ENCODE measurements at places on chromosomes 7 and 10.

DNA sequence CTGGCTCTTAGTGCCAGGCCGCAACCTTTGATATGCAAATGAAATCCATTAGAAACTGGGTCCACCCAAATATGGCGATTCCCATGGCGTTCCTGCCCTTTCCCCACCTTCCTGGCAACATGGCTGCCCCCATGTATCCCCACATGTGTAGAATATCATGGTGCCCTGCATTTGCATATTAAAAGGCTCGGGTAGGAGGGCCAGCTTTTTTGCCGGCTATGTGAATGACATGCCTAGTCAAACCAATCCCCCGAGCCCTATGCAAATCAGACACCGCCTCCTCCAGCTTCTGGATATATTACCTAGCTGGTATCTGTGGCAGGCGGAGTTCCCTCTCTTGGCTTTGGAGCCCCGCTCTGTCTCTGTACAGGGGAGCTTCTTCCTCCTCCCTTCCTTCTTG, 18.3 kb downstream of the MMS19 start:
- DNase-seq, result no peak

DNA sequence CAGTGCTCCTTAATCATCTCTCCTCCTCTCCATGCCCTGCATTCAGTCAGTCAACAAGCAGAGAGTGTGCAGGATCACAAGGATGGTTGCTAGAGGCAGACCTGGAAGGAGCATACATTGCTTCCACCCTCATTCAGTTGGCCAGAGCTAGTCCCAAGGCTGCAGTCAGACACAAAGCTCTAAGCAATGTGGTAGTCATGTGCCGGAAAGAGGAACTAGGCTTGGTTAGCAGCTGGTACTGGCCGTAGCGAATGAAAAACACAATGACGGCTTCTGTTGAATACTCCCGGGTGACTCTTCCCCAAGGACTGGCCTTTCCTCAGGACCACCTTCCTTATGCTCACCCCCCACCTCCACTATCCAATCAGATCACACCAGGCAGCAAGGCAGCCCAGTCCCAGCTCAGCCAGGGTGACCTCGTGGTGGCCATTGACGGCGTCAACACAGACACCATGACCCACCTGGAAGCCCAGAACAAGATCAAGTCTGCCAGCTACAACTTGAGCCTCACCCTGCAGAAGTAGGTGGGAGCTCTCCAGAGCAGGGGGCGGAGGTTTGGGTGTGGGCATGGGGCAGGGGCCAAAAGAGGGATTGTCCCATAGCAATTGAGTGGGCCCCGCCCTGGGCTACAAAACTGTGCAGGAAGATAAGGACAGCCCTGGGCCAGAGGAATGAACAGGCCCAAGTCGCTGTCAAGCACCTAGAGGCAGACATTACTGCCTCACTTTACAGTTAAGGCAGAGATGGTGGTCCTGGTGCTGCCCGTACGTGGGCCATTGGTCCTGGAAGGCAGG, 10.9 kb downstream of the LDB3 start:
- DNase-seq, result no peak

DNA sequence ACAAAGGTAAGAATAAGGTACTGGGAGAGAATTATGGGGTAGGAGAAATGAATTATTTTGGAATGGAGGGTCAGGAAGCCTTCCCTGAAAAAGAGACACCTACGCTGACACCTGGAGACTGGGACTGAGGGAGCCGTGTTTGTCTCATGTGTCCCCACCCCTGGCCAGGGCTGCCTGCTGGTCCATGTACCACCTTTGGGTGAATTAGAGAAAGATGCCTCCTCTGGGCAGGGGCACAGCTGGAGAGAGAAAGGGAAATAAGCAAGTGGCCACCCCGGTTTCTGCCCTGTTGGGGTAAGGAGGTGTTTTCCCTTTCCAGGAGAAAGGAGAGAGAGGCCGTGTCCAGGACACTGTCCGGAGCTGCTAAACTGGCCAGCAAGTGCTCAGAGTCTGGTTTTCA, 21.8 kb downstream of the UBTD1 start:
- DNase-seq, result no peak

DNA sequence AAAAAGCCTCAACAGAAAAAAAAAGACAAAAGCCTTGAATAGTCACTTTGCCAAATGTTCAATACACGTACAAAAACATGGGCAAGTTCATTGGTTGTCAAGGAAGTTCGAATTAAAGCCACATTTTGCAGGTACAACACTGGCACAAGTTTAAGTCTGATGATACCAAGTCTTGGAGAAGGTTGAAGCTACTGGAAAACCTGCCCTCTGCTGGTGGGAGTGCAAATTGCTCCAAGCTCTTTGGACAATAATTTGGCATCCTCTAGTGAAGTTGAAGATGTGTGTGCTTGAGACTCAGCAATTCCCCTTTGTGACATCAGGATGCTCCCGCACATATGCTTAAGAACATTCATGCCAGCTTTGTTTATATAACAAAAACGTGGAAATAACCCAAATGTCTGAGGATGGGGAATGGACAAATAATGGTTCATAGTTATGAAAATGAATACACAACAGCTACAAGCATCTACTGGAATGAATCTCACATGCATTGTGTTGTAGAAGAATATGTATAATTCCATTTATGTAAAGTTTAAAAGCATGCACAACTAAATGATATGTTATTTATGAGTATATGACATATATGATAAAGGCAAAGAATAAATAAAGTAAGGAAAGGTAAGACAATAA, 120.0 kb upstream of the PLPP4 start:
- no peak for DNase-seq

GRCh38 chr10:26438534-26439341, 597 bp downstream of the APBB1IP start:
- DNase-seq, result no peak

DNA sequence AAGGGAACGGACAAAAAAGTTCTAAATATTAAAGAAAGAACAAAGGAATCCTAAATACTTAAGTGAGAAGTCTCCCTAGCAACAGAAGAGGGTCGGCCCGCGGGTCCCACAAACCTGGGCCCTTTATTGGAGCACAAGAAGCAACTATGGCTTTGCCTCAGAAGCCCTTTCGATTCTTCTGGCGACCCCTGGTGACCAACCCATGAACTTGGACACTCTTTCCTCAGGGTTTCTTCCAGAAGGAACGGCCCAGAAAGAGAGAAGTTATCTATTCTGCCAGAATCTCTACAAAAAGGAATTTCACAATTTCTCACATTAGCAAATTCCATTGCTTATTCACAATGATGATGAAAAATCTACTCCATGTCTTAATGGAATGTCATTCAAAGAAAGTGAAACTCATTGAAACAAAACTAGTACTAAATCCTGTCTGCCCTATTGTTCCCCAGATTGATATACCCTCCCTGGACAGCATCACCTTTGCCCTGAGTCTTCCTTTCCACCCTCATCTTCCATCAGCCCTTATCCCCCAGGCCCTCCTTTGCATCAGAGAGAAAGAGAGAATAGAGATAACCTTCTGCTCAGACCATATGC, 43.7 kb downstream of the CPVL start:
- DNase-seq, result no peak

GRCh38 chr10:122172361-122173008, 98.6 kb upstream of the BTBD16 start:
- DNase-seq, result no peak

DNA sequence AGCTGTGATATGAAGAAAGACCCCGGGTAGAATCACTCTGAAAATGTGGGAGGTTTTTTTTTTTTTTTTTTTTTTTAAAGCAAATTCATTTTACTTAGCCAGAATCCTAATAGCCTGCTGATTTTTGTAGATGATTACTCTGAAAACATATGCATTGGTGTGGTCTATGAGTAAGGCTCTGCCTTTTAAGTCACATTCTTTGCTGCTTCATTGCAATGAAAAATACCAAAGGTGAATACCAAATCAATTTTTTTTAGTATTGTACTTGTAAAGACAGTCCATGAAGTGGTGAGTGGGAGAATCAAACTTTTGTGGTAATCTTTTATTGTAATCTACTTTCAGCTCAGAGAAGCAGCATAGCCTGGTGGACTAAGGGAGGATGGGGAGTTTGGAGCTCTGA, 130.3 kb downstream of the SDK1 start:
- DNase-seq, result no peak

GRCh38 chr10:114110174-114110972, 63.6 kb downstream of the CCDC186 start:
- no peak for DNase-seq

- no peak for DNase-seq
Measured at GRCh38 chr10:35335133-35336083, 901 bp upstream of the CCNY start.

- no peak for DNase-seq
Measured at GRCh38 chr7:11427686-11428273, 404.2 kb downstream of the THSD7A start.

- no peak for DNase-seq
Measured at GRCh38 chr10:87915989-87916388, 52.6 kb downstream of the PTEN start.

DNA sequence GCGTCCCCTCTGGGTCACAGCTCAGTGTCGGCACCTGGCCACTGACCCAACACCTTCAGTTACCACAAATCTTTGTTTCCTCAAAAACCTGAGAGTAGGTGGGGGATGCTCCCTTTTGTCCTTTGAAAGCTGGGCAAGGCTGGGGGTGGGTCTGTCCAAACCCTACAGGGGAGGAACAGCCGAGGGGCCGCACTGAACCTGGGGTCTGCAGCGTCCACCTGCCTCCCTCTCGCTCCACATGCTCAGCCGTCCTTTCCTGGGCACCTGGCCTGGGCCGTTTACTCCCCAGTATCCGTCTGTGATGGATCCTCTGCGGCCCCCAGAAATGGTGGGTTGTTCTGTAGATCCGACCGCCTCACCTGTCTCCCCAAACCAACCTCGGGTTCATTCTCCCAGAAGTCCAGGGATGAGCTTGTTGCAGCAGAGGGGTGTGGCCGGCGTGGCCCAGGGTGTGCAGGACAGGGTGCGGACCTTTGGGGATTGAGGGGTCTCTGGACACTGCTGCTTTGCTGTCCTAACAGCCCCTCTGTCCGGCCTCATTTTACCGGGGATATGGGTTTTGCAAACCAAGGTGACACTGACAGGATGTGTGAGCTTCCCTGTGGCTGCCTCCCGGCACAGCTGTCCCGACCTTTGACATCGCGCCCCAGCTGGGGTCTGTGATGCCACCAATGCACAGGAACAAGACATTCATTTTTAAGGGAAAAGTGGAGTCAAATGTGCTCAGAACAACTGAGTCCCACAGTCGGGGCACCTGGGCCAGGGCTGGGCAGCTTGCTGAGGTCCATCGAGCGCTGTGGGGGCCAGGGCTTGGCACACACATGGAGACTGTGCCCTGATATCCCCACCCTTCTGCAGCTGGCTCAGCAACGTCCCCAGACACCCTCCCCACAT, 115.9 kb downstream of the VIPR2 start:
- DNase-seq, result no peak

DNA sequence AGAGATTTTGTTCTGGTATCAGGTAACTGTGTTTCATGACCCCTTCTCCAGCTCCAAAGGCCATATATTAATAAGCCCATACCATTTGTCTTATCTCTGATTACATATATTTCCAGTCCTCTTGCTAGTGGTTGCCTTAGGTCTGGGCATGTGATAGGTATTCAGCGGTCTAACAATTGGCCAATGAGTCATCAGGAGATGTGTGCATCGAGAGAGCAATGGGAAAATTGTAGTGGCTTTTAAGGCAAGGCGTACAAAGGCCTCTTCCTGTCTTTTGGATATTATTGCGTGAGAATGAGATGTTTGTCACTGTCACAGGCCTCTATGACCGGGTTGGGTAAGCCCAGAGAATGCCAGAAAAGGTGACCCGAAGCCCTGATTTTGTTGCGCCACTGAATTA, 38.6 kb upstream of the SFRP5 start:
- DNase-seq, result no peak

- DNase-seq, result no peak
Measured at GRCh38 chr10:89609833-89610346, 35.2 kb downstream of the PANK1 start.

DNA sequence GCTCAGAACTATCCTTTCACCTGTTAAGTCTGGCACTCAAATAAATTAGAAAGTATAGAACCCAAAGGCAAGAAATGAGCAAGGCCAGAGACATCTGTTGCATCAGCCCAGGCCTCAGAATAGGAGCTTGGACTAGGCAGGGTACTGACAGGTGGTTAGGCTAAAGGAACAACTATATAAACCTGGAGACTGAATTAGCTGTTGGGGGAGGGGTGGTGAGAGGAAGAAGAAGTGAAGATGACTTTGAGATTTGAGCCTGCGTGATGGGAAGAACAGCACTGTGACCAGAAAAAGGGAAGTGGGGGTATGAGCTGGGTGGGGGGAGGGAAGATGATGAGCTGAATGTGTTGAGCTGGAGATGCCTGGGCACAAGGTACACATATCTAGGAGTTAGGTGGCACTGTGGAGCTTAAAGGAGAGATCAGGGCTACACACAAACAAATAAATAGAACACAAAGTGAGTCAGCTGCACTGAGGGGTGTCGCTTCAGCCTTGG, 244.7 kb downstream of the PTEN start:
- no peak for DNase-seq

DNA sequence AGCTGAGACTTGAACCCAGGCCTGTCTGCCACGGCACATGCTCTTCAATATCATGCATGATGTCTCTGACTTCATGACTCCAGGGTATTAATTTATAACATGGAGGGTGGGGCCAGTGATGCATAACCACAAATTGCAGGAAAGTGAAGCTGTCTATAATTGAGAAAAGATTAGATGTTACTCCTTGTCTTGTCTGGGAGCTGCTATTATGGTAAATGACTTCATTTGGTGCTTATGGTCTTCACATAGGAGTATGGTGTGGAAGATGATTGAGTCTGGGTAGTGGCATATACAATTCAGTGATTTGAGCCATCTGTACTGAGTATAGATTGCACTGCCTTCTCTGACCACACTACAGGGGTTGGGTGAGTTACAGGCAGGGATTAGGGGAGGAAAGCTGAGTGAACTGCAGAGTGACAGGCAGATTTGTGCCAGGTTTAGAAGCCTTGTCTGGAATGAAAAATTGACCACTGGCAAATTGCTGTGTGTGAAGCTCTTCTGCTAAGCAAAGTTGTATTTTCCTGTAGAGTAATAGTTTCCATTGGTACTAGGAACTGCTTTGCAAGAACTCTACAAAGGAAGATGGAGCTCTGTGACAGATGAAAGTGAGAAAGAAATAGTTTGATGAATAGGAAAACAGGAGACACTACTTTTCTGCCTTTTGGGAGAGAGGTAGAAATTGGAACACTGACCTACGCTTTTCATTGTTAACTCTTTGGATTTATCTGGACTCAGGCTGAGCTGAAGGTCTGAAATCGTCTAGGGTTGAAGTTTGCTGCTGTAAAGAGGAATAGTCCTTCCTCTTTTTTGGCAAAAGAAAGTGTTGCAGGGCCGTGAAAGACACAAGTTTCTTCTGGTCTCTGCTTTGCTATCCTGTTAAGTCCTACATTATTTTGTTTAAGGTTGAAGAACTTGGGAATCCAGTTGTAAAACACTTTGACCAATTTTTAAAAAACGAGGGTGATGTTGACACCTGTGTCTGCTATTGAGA, 2.7 kb downstream of the SND1 start:
- DNase-seq, result no peak

DNA sequence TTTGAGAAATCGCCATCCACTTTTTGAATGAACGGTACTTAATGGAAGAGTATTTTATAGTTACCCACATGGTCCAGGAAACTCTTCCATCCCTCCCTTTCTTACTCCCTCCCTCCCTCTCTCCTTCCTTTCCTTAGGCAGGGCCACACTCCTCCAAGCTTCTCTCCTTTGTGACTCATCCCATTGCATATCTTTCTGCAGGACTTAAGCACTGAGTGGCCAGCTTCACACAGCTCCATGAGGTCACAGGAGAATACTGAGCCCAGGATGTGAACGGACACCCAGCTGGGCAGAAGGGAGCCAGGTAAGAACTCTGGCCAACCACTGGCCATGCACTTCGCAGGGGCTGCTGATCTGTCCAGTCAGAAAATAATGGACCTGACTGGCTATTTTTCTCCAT, 189.7 kb upstream of the ADCY1 start:
- DNase-seq, result no peak

Data from HS-27A (cell line).